HFFc6 (cell line): ENCODE measurements at places on chromosomes 5 and 9.

- DNase-seq: peak; percentile 86
- H3K27me3 ChIP-seq: no peaks in the 10 kb centered on the region; the same call in none of the 2 replicates
- H3K4me1 ChIP-seq: peaks cover 65% of the 10 kb centered on the region
- peak overlapping the region; percentile 70 for H3K4me3 ChIP-seq
These were observed 195.2 kb upstream of the TUT7 start for GRCh38 chr9:86549401-86549811.

GRCh38 chr5:5523066-5523505 is 100.6 kb downstream of the ICE1 start:
- H3K4me1 ChIP-seq: peaks cover 11% of the 10 kb centered on the region; the same call in 1 of the 2 replicates
- H3K36me3 ChIP-seq: no peaks in the 10 kb centered on the region
- H3K27me3 ChIP-seq: peaks cover 2% of the 10 kb centered on the region
- H3K4me3 ChIP-seq: peak overlapping the region; percentile 57
- no peak overlapping the region for H3K27ac ChIP-seq

DNA sequence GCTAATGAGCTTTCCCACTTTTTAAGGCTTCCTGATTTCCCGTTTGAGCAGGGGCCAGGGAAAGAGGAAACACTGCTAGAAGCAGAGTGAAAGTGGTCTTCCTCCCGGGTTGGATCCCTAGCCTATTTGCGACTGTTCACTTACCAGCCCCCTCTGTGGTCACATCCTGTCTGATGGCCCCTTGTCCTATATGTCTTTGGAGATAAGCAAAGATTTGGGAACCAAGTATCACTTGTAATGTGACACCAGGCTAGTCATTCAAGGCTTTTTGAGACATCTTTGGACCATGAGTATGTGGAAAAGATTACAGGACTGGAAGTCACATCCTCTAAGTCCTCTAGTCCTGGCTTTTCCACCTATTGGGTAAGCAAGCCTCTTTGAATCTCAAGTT is 6.1 kb downstream of the DNAJB5 start:
- H3K36me3 ChIP-seq: peaks cover 25% of the 10 kb centered on the region
- H3K27ac ChIP-seq: peak overlapping the region; percentile 94
- H3K4me1 ChIP-seq: peaks cover 78% of the 10 kb centered on the region
- peaks cover 9% of the 10 kb centered on the region for H3K27me3 ChIP-seq

DNA sequence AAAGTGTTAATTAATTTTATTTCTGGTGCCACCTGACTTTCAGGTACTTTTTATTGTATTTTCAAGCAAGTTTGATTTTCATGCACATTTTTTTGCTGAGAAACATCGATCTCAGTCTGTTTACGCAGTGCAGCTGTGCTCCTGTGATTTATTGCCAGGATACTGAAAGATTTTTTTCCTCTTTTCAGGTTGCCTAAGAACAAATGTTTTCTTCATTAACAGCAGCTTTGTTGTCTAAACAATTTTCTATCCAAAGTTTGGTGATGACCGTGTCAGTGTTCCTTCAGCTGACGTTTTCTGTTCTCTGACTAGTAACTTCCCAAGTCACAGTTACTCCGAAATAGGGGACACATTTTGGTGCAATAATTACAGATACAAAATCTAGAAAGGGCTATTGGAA is 78.1 kb downstream of the VCAN start:
- no peak overlapping the region for H3K27ac ChIP-seq
- H3K27me3 ChIP-seq: no peaks in the 10 kb centered on the region; the same call in 1 of the 2 replicates

- no peak overlapping the region for H3K27ac ChIP-seq
- peaks cover 19% of the 10 kb centered on the region for H3K4me1 ChIP-seq
- no peak overlapping the region for H3K4me3 ChIP-seq
- no peak for DNase-seq
These were observed 3.3 kb upstream of the NEURL1B start for GRCh38 chr5:172637740-172638139.

DNA sequence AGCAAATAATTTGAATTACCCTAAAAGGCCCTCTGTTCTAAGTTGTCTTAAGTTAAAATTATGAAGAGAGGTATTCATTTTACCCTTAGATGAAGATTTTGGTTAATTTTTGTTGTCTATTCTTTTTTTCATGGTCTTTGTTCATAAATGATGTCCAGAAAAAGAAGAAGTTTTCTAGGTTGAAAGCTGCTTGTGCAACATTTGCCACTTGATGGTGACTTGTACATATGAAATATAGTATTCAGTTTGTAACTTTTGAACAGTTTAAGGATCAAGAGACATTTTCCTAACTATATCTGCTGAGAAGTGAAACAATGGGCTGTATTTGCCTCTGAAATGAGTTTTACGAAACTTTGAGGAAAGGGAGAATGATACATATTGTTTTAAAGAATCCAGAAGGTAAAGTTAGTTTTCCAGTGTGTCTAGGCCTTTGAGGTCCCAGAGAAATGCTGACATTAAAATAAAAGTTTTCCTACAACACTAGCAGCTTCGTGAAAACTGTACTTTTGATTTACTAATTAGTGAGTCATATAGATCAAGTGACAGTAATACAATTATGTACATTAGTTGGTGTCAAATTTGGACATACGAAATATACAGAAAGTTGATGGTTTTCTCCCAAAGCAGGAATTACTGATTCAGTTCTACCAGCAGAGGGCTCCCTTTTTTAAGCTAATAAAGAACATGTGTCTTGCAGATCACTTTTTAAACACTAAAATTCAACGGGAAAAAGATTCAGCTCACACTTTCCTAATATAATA is 70.5 kb downstream of the PIK3R1 start:
- H3K4me3 ChIP-seq: no peak overlapping the region
- peak overlapping the region; percentile 69 for H3K27ac ChIP-seq
- H3K27me3 ChIP-seq: no peaks in the 10 kb centered on the region; the same call in 1 of the 2 replicates
- H3K4me1 ChIP-seq: peaks cover 53% of the 10 kb centered on the region

DNA sequence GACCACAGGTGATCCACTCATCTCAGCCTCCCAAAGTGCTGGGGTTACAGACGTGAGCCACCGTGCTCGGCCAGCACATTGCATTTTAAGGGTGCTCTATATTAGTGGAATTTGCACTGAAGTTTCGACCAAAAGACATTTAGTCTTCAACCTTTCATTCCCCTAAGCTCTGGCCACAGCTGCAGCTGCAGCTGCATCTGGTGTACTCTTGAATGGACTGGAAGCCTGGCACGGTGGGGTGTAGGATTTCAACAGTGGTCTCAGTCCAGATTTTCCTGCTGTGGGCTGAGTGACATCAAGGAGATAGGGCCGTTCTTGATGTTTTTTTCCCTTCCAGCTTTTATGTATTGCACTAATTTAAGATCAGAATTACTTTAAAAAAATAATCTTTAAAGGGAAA is 255.2 kb downstream of the PDZD2 start:
- H3K27me3 ChIP-seq: peaks cover 34% of the 10 kb centered on the region
- no peaks in the 10 kb centered on the region for H3K4me1 ChIP-seq
- H3K36me3 ChIP-seq: no peaks in the 10 kb centered on the region
- H3K4me3 ChIP-seq: no peak overlapping the region
- no peak overlapping the region for H3K27ac ChIP-seq

DNA sequence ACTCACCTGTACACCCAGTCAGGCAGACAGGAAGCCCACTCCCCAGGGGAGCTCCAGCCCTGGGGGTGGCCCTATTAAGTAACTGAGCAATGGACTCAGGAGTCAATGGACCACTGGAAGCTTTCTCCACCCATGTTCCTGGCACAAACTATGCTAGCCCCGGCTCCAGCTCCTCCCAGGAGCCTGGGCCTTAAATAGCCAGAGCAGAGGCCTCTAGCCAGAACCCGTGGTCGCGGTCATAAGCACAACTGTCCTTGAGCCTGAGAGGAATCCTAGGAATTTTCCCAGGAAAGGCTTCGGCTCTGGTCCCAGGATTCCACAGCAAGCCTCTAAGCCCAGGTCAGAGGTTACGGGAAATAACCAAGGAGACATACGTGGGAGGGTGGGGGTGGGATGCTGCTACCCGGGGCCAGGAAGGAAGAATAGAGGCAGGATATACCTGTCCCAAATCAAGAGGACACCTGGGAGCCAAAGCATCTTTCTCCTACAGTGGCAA is 5.5 kb downstream of the SEPTIN8 start:
- no peak overlapping the region for H3K27ac ChIP-seq
- no peak overlapping the region for H3K4me3 ChIP-seq
- no peak for DNase-seq
- no peaks in the 10 kb centered on the region for H3K36me3 ChIP-seq
- peaks cover 70% of the 10 kb centered on the region for H3K4me1 ChIP-seq

GRCh38 chr5:127865273-127865672 is 162.1 kb downstream of the CCDC192 start:
- no peak for DNase-seq
- no peak overlapping the region for H3K4me3 ChIP-seq
- H3K27me3 ChIP-seq: peaks cover 5% of the 10 kb centered on the region; the same call in 1 of the 2 replicates
- no peak overlapping the region for H3K27ac ChIP-seq
- no peaks in the 10 kb centered on the region for H3K36me3 ChIP-seq
- H3K4me1 ChIP-seq: peaks cover 16% of the 10 kb centered on the region

GRCh38 chr5:160233215-160233614 is 3.9 kb downstream of the FABP6 start:
- peaks cover 9% of the 10 kb centered on the region for H3K27me3 ChIP-seq
- H3K36me3 ChIP-seq: no peaks in the 10 kb centered on the region
- no peaks in the 10 kb centered on the region for H3K4me1 ChIP-seq
- no peak overlapping the region for H3K4me3 ChIP-seq
- H3K27ac ChIP-seq: no peak overlapping the region

- H3K4me3 ChIP-seq: peak overlapping the region; percentile 36; the same call in 1 of the 2 replicates
- peaks cover 2% of the 10 kb centered on the region; the same call in 1 of the 2 replicates for H3K27me3 ChIP-seq
- peaks cover 5% of the 10 kb centered on the region; the same call in 1 of the 2 replicates for H3K36me3 ChIP-seq
- peaks cover 21% of the 10 kb centered on the region for H3K4me1 ChIP-seq
- H3K27ac ChIP-seq: peak overlapping the region; percentile 72
These were observed 70.4 kb upstream of the PSD2 start for GRCh38 chr5:139725073-139725830.

- no peak for DNase-seq
- H3K4me3 ChIP-seq: no peak overlapping the region
- no peaks in the 10 kb centered on the region for H3K36me3 ChIP-seq
These were observed 61.6 kb downstream of the SEMA4D start for GRCh38 chr9:89436326-89436725.

- no peak for DNase-seq
- no peaks in the 10 kb centered on the region for H3K4me1 ChIP-seq
- H3K36me3 ChIP-seq: peaks cover 17% of the 10 kb centered on the region
- no peak overlapping the region for H3K4me3 ChIP-seq
- H3K27ac ChIP-seq: no peak overlapping the region
These were observed 65.8 kb downstream of the VAV2 start for GRCh38 chr9:133926165-133926856.

GRCh38 chr5:164302533-164303235 is 797.3 kb downstream of the MAT2B start:
- no peak overlapping the region for H3K27ac ChIP-seq
- no peak overlapping the region for H3K4me3 ChIP-seq
- H3K27me3 ChIP-seq: no peaks in the 10 kb centered on the region
- no peak for DNase-seq
- H3K4me1 ChIP-seq: no peaks in the 10 kb centered on the region
- H3K36me3 ChIP-seq: no peaks in the 10 kb centered on the region

GRCh38 chr5:30041831-30042385 is 1151.6 kb upstream of the CDH6 start:
- DNase-seq: no peak
- no peaks in the 10 kb centered on the region for H3K36me3 ChIP-seq
- H3K4me1 ChIP-seq: no peaks in the 10 kb centered on the region
- no peak overlapping the region for H3K27ac ChIP-seq
- no peaks in the 10 kb centered on the region for H3K27me3 ChIP-seq

GRCh38 chr5:142036918-142037317 is 24.1 kb upstream of the GNPDA1 start:
- no peaks in the 10 kb centered on the region for H3K4me1 ChIP-seq
- H3K27me3 ChIP-seq: peaks cover 20% of the 10 kb centered on the region
- no peaks in the 10 kb centered on the region for H3K36me3 ChIP-seq
- no peak for DNase-seq
- no peak overlapping the region for H3K27ac ChIP-seq

GRCh38 chr5:131769336-131769735 is 27.5 kb downstream of the FNIP1 start:
- no peak for DNase-seq
- H3K36me3 ChIP-seq: no peaks in the 10 kb centered on the region; the same call in 1 of the 2 replicates
- H3K4me1 ChIP-seq: peaks cover 21% of the 10 kb centered on the region
- no peaks in the 10 kb centered on the region for H3K27me3 ChIP-seq

DNA sequence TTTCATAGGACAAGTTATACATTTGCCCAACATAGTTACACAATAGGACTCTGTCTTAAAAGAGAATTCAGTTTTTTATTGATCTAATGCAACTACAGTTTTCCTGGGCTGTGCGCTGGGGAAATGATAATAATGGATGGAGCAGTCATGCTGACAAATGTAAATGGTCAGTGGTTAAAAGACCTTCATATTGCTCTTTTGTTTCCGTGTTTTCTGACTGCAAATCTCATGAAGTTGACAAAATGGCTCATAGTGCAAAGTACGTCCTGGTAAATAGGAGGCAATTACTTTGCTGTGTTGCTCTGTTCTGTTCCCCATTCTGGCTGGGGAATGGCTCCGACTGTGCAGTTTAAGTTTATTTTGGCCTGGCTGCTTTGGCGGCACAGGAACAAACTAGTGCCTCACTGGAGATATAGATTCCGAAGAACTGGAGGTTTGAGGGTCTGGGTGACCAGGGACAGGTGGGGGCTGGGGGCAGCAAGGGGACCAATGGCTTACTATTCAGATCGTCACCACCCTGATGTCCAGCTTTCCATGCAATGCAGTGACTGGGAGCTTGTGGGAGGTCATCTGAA is 54.3 kb downstream of the PTTG1 start:
- no peak for DNase-seq
- no peak overlapping the region for H3K27ac ChIP-seq
- H3K27me3 ChIP-seq: peaks cover 10% of the 10 kb centered on the region; the same call in 1 of the 2 replicates
- H3K36me3 ChIP-seq: peaks cover 4% of the 10 kb centered on the region

DNA sequence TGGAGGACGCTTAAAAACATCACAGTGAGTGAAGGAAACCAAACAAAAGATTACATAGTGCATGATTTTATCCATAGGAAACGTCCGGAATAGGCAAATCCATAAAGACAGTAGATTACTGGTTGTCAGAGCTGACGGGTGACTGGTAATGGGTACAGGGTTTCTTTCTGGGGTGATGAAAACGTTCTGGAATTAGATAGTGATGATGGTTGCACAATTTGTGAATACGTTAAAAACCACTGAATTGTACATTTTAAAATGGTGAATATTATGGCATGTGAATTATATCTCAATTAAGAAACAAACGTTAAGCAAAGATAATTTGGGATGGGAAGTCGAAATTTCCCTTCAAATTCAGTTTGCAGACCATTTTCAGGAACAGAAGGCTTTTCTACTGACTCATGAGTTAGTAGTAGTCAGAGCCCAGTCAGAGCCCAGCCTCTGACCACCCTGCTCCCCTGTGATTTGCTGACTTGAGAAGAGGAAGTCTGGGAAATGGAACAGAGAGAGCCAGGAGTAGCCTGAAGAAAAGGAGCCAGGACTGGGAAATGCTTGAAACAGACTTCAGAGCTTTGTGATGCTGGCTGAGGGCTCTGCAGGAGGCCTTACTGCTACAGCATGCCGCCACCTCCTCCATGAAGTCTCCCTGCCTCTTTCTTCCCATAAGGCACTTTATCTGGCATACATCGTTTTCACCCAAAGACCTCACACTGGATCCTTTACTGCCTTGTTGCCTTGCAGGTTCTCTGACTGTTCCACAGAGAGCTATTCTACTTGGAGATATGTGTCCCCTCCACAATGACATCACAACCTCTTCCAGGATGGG is 46.4 kb upstream of the CTNNA1 start:
- H3K4me1 ChIP-seq: peaks cover 16% of the 10 kb centered on the region
- H3K4me3 ChIP-seq: no peak overlapping the region
- peak; percentile 61 for DNase-seq
